ENCODE measurements at places on chromosomes 13 and 19.

DNA sequence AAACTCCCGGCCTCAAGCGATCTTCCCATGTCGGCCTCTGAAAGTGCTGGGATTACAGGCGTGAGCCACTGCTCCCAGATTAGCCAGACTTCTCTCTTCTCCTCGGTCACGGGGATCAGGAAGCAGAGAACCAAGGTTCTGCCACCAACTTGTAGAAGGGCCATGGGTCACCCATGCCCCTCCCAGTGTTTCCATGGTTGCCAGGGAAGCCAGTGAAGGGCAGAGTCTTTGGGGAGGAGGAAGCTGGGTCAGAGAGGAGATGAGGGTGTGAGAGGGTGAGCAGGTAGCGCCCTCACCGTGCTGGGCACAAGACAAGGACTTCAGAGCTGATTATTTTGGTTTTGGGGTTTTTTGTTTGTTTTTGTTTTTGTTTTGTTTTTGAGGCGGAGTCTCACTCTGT is 77.1 kb downstream of the GNG7 start:
- DNase-seq: no peak

DNA sequence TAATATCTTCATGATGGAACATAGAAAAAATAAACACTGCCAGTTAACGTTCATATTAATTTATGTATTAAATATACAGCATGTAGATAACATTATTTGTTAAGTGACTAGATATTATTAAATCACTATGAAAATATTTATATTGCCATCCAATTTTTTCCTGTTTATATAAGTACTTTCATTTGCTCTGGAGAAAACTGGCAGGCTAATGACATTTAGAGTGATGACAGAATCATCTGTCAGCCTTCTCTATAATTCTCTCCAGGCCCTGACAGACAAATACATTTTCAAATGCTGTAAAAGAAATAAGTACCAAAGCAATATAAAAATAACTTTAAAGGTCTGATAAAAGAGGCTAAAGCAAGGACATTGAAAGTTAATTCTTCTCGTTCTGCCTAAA is 2556.7 kb upstream of the PCDH20 start:
- DNase-seq: no peak

- no peak for DNase-seq
Measured at GRCh38 chr19:51901860-51902259, 3.0 kb downstream of the ZNF649 start.

GRCh38 chr13:98144027-98144741 is 1.3 kb downstream of the FARP1 start:
- DNase-seq: no peak

- no peak for DNase-seq
Measured at GRCh38 chr13:88602786-88603777, 931.9 kb downstream of the SLITRK5 start.

DNA sequence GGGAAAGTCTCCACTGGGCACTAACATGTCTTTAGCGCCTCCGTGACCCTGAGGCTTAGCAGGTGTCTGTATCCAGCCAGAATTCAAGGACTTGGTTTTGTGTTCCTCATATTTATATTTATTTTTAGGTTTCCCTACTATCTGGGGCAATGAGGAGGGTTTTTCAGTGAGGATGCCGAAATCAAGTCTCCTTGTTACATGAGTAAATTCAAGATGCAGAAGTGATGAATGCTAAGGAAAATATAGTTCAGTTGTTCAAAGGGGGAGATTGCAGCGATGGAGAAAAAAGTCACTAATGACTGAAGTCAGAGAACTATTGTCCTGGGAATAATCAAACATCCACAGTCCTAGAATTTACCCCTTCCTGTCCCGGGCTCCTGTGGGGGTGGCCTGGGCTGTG is 791 bp upstream of the ADGRE2 start:
- DNase-seq: no peak

DNA sequence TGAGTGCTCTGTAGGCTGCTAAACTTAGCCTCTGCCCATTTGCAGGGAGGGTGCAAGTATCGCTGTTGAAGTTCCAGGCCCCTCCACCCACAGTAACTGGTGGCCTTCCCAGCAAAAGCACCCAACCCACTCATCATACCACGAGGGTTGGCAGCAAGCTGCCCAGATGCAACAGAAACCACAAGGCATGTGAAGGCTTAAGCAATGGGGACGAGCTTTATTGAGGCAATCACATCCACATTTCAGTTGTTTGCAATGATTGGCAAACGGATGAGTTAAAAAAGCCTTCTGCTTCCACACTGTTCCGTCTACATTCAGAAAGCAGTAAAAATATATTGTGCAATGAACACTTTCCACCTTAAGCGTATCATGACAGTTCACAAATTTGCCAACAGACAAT is 10.3 kb downstream of the GJB6 start:
- DNase-seq: no peak

DNA sequence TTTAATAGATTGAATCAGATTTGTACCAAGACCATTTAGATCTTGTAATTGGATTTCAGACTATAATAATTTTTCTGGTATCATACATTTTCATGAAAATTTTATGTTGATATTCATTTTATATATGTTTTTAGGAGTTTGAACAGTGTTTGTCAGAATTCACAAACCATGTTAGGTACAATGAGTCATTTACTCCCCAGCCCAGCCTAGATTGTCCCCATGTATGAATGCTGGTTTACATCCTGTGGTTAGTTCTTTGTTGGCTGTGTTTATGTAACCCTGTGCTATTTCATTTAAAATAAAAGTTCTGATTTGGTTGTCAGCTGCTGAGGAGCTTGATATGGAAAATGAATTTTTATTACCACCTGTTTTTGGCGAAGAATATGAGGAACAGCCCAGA is 96.7 kb downstream of the GJA3 start:
- no peak for DNase-seq

DNA sequence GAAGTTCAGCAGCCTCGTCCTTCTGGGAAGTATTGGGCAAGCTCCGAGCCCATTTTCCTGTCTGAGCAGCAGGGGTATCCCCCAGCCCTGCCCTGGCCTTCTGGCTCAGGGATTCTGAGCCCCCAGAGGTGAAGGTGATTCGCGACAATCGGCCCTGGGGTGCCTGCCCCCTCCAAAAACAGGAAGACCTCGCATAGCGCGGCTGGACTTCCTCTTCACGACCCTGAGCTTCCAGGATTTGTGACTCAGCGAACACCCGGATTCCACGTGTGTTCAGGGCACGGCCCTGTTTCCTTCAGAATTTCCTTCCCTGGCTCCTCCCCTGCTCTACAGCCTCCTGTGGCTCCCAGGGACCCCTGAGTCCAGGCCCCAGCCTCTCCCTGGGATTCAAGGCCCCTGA is at the start of gene SEMA6B:
Gene SEMA6B (minus strand): TSS at position 116 of the 400 bp plus-strand sequence. CDS start 1,227 bp downstream, outside the sequence.
- no peak for DNase-seq

GRCh38 chr19:39587496-39587895 is 14.8 kb upstream of the LGALS13 start:
- DNase-seq: no peak

DNA sequence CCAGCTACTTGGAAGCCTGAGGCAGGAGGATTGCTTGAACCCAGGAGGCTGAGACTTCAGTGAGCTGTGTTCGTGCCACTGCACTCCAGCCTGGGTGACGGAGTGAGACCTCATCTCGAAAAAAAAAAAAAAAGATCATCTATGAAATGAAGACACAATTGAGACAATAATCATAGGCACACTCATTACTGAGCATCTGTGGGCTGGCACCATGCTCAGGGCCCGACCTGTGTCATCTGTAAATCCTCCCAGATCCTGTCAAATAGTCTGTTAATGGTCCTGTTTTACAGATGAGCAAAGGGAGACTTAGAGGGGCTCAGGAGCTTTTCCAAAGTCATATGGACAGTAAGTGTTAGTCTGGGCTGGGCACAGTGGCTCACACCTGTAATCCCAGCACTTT is 4.1 kb upstream of the NANOS2 start:
- DNase-seq: no peak

DNA sequence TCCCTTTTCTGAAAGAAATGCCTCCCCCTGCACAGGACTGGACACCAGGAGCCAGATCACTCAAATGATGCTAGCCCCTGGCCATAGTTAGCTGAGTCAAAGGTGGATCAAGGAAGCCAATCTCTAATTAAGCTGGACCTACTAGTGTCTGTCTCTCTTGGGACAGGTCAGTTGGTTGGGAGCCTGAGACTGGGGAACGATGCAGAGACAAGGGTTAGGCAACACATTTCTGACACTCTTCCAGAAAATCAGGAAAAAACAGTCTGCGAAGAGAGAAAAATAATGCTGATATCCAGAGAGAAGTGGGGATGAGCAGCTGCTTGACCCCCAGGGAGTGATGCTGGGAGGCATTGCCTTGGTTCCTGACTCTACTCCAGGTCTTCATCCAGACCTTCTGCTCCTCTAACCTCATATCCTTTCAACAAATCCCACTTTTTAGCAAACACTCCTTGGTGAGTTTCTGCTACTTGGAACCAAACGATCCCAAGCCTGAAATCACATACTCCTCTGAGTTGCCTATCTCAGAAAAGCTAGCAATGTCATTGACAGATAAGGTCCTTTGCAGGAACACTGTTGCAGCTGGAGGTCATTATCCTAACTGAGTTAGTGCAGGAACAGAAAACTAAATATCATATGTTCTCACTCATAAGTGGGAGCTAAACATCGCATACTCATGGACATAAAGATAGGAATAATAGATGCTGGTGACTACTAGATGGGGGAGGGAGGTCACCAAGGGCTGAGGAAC is 369.7 kb downstream of the COG6 start:
- DNase-seq: no peak

GRCh38 chr13:50069261-50069660 is 54.0 kb downstream of the KCNRG start:
- no peak for DNase-seq

DNA sequence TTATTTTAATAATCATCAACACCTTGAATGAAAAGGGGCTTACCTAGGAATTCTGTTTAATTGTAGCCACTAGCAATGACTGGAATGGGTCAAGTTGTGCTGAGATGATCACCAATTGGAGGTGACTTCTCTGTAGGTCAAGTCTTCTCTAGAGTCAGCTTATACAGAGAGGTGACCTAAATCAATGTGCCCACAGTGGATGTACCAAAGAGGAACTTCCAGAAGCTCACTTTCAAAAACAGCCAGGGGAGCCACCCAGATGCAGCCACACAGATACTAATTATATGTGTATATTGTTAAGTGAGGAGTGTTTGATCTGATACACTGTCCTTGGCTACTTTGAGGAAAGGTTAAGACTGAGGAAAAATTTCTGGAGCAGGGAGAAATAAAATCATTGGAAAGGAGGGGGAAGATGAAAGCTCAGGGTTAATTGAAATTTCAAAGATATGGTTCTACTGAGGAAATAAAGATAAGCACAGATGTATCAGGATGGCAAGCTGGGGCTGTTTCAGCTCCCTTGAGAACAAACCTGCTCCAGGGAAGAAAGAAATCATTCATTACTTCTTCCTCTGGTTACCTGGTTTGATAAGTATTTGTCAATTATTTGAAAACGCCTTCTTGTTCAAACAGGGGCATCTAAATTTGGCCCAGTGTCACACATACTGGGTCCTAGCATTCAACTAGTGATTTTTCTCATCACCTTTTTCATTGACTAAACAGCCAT is 5.1 kb downstream of the GPR183 start:
- no peak for DNase-seq

GRCh38 chr13:97274829-97275649 is 52.9 kb downstream of the MBNL2 start:
- DNase-seq: no peak

- no peak for DNase-seq
Measured at GRCh38 chr19:47021536-47022139, 2.0 kb downstream of the NPAS1 start.

- DNase-seq: no peak
Measured at GRCh38 chr13:71813187-71813586, 53.8 kb downstream of the DACH1 start.

- no peak for DNase-seq
Measured at GRCh38 chr19:50327013-50327412, 2.2 kb downstream of the KCNC3 start.

DNA sequence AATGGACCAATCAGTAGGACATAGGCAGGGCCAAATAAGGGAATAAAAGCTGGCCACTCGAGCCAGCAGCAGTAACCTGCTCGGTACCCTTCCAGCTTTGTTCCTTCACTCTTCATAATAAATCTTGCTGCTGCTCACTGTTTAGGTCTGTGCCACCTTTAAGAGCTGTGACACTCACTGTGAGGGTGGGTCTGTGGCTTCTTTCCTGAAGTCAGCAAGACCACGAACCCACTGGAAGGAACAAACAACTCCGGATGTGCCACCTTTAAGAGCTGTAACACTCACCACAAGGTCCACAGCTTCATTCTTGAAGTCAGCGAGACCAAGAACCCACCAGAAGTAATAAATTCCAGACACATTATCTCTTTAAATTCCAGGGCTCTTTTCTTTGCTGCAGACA is 1922.3 kb upstream of the PCDH20 start:
- no peak for DNase-seq

GRCh38 chr13:45932172-45932571 is 80.6 kb upstream of the SIAH3 start:
- no peak for DNase-seq

- no peak for DNase-seq
Measured at GRCh38 chr13:29109987-29110386, 289.8 kb downstream of the MTUS2 start.

GRCh38 chr19:7885818-7886217 is 2.5 kb upstream of the LRRC8E start:
- no peak for DNase-seq

- DNase-seq: no peak
Measured at GRCh38 chr19:1169921-1170885, 3.9 kb downstream of the SBNO2 start.

DNA sequence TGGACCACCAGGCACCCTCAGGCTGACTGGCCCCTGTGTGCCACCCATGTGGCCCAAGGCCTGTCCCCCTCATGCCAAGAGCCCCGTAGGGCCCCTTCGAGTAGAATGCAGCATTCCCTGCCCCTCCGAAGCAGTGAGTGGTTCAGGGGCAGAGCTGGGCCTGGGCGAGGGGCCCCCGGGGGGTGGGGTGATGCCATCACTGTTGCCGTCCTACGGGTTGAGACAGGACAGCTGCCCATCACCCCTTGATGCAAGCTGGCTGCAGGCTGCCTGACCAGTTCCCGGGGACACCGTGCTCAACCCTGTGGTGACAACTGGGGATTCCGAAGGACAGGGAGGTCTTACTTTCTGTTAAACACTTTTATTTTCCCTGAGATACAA is 4.7 kb downstream of the SBNO2 start:
- no peak for DNase-seq

- no peak for DNase-seq
Measured at GRCh38 chr13:37303606-37304005, 198.1 kb upstream of the CSNK1A1L start.

- DNase-seq: no peak
Measured at GRCh38 chr19:29934781-29935180, 7.3 kb upstream of the URI1 start.

DNA sequence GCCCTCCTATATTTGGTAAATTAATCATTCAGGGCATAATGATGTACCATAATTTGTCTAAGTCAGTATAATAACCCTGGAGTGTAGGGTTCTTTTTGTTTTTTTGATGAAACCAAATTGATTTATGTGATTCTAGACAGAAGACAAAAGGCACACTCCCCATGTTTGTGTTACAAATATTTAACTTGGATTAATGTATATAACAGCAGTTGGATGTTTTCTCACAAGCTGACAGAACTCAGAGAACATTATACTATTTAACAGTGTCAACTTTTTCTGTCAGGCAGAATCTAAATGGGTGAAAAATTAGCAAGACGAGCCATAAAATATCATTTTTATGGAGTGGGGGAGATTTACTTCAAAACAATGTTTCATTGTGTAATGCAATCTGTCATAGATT is 15.2 kb downstream of the CBY2 start:
- no peak for DNase-seq

All from COR-L47 (cell line).